ENCODE measurements at places on chromosomes 1 and 21.

GRCh38 chr1:174174461-174175329 is 15.4 kb downstream of the RABGAP1L start:
- DNase-seq = no peak

DNA sequence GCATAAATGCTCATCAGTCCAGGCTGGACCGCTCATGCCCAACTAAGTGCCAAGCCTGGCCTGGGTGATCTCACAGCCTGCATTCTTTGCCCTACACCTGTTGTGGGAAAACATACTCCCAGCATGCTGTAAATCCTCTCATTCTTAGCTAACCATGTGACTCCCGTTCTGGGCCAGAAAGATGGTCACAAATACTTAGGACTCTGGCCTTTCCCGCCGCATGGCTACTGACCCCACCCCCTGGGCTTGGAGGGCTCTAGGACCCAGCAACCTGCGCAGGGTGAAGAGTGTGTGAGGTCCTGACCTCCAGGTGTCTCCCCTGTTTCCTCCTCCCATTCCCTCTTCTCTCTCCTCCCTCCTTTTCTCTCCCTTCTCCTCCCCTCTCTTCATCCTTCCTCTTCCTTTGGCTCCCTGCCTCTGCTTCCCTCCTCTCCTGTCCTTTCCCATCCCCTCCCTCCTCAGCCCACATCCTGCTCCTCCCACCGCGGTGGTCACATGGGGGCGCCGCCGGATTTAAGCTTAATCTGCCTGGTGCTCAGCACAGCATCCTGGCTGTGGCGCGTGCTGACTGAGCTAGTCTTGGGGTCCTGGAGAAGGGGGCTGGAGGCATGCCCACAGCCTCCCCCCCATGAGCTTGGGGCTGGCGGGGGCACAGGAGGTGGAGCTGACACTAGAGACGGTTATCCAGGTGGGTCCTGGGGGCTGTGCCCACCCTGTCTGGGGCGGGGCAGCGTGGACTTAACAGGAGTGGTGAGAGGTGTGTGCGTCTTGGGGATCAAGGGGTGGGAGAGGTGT is at the start of gene CROCC:
Gene CROCC, plus strand, starts transcription at position 541 of the 795 bp plus-strand sequence. Its CDS starts 88 bp downstream, at position 629.
- peak; percentile 61 for DNase-seq

DNA sequence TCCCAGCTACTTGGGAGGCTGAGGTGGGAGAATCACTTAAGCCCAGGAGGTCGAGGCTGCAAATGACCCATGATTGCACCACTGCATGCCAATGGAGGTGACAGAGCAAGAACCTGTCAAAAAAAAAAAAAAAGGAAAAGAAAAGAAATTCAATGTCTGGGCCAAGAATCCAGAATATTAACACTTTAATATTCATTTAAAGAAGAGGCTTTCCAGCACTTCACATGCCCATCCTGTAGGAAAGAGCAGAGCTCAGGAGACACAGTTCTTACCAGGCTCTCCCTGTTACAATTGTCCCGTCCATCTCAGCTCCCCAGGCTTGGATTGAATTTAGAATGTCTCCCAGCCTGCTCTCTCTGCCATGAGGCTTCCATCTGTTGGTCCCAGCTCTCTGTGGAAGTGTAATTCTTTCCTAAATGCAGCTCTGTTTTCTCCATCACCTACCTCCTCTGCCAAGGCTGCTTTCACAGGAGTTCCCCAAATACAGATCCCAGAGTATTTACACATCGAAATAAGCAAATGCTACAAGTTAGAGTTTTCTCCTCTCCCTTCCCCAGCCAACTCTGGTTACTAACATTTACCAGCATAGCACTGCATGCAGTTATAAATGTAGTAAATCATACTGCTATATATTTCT is 116.6 kb upstream of the CDC42BPA start:
- DNase-seq = no peak

DNA sequence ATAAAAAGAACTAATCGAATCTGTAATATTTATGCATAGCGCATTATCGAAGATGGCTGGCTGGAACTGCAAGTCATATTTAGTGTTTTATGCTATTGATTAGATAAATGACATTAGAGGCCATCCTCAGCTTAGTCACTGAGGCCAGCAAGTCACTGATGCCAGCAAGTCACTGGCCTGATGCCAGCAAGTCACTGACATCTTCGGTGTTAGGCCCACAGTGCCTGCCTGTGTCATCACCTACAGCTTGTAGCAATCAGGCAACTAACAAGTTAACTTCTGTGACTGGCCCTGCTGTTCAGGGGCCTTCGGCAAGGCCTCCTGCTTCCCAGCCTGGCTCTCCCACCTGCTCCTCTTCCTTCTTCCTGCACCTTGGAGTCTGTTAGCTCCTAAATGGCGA is 65.6 kb upstream of the SCCPDH start:
- DNase-seq = no peak

- no peak for DNase-seq
These were observed 6.7 kb upstream of the PTGER3 start for GRCh38 chr1:71054281-71054731.

DNA sequence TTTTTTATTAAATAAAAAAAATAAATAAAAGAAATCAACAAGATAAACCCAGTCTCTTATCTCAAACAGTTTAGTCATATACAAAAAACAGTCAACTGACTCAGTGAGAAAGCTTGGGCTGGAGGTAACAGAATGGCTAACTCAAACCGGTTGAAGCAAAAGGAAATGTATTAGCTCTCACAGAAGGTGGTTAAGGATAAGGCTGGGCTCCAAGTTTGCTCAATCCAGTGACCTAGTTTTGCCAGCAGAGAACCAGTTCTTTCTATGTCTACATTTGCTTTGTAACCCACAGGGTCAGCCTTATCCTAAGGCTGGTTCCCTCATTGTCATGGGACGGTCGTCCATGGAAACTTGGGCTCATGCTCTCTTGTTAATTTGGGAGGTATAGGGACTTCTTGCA is 144.5 kb upstream of the L1TD1 start:
- no peak for DNase-seq

DNA sequence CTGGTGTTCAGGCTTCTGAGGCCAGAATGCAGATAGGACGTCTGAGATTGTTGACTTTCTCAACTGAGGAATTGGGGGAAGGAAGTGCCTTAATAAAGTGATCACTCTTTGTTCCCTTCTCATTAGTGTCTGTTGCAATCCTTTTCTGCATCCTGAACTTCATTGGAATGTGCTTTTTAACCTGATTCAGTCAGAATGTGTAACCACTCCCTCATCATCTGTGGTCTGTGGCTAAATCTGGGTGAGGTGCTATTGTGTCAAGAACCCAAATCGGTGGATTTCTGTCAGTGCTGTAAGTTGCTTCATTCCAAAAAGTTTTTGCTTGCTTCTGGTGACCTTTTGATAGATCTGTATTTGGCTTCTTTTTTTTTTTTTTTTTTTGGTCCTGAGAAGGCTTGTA is 38.2 kb downstream of the ARID1A start:
- peak; percentile 23 for DNase-seq

DNA sequence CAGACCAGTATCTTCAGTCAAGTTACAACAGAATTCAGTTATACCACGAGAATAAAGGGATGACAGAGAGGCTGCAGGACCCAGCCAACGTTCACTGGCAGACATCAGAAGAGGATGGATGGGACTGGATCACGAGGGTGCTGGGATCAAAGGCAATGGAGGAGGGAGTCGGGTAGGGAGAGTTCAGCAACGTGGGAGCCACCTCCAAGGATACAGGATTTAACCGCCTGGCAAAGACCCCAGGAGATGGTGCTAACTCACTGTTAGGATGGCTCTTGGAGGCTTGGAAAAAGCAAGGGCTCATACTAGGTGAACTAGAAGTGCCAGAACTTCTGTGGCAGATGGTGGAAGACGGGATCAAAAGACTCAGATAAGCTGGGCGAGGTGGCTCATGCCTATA is 99.1 kb upstream of the DISP3 start:
- DNase-seq = no peak

- no peak for DNase-seq
These were observed 696 bp downstream of the LSS start for GRCh38 chr21:46227811-46228344.

GRCh38 chr1:36097693-36098585 is 9.2 kb downstream of the ADPRS start:
- DNase-seq = no peak

GRCh38 chr1:159869173-159869572 is 6.7 kb upstream of the VSIG8 start:
- DNase-seq = peak; percentile 27

DNA sequence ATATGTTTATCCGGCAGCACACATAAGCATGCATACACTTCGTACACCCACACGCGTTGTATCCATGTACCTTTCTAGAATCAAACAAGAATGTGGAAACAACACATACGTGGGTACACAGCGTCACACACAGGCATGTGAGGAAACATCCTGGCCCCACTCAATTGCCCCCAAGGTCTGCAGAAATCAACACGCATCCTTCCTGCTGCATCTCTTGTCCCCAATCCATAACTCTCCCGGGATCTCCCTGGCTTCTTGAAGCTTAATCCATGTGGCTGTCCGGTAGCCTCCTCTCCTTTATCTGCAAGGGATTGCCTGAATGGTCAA is 5.5 kb upstream of the TBX15 start:
- no peak for DNase-seq

GRCh38 chr1:200979574-200980451 is 43.7 kb downstream of the KIF21B start:
- DNase-seq = peak; percentile 85

- DNase-seq = no peak
These were observed 643.9 kb upstream of the CAMK1G start for GRCh38 chr1:208939537-208940085.

GRCh38 chr1:43143441-43143888 is 28.6 kb downstream of the EBNA1BP2 start:
- DNase-seq = peak; percentile 7

GRCh38 chr1:214213136-214213535 is 67.8 kb upstream of the SMYD2 start:
- DNase-seq = no peak

DNA sequence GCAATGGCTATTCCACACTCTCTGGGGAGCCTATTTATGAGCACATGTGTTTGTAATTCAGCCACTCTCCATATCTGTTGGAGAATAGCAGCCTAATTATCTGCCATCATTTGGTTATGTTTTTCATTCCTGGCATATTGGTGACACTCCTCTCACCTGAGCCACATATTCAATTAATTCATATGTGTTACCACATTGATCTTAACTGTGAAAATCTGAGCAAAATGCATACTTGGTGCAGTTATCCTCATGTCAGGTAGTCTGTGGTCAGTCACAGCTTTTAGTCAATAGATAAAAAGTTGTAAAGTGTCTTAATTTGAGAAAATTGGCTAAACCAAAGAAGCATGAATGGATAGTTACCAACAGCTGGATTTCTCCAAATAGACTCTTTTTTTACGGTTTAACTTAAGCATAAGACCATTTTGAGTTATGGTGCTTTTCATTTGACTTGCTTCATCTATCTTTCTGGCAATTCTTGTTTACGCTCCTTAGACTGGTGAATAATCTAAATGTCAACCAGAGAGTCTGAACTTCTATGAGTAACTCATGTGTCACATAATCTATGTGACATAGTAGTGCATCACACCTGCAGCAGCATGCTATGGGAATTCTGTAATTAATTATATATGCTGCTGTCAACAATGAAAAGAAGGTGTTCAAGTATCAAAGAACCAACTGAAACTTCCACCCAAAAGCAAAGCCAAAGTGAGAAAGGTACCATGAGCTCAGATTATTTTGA is 187.7 kb upstream of the SGIP1 start:
- DNase-seq = no peak

DNA sequence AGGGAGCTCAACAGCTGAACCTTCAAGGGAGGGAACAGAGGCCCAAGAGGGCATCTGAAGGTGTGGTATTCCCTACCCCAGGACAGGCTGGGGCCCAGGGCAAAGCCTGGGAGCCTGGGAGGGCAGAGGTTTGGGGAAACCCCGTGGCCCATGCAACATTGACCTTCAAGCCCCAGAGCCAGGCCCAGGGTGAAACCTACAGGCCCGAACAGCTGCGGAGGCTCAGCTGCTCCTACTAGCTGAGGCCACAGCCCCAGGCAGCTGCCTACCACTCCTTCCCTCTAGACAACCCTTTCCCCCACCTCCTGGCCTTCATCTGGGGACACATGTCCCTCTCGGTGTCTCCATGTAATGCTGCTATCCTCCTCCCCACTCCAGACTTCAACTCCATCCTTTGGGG is 3.2 kb downstream of the LAD1 start:
- DNase-seq = no peak

GRCh38 chr1:233427907-233428306 is 100.4 kb downstream of the MAP3K21 start:
- no peak for DNase-seq

- DNase-seq = no peak
These were observed 13.2 kb downstream of the DISC1 start for GRCh38 chr1:231639819-231640218.

DNA sequence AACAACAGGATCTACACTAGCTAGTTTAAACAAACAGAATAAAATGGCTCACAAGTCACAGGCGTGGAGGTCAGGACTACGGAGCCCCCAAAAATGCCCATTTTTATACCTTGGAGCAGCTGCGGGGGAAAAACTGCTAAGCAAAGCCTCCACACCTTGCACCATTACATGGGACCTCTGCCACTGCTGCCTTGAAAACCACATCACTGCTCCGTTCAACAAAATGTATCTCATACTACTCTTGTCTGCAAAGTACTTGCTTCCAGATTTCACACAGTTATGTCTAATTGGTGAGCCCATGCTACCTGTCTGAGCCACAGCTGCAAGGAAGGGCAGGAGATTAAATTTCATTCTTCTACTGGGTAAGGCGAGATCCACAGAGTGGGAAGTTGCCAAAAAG is 24.4 kb downstream of the MRPL39 start:
- no peak for DNase-seq

DNA sequence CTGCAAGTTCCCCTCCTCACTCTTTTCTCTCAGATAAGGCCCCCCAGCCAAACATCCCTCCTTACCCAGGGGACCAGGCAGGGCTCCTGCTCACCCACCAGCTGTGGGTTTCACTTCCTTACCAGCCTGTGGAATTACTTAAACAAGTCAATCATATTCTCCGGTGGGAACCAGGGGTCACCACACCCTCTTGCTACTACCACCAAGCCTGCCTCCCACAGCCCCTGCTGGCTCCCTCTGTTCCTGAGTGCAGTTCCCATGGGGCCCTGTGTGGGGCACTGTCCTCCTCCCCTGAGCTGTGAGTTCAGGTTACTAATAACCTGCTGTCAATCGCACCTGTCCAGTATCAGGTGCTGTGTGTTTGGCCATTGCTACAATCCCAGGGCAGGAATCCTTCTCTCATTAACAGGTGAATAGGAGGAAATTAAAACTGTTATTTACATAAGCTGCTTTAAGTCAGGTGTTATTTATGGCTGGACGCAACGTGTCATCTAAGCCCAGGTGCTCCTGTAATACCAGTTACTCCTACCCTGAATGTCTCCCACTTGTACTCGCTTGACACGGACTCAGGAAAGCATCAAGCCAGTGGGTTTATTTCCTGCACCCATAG is 53.1 kb upstream of the LBR start:
- DNase-seq = peak; percentile 62

Data from activated CD4-positive, alpha-beta T cell treated with anti-CD3 and anti-CD28 coated beads, Interleukin-2, amount 50 U/mL, for 48 hours (primary cell).